NCI-H69 (cell line): ENCODE measurements at places on chromosomes 13 and 19.

DNA sequence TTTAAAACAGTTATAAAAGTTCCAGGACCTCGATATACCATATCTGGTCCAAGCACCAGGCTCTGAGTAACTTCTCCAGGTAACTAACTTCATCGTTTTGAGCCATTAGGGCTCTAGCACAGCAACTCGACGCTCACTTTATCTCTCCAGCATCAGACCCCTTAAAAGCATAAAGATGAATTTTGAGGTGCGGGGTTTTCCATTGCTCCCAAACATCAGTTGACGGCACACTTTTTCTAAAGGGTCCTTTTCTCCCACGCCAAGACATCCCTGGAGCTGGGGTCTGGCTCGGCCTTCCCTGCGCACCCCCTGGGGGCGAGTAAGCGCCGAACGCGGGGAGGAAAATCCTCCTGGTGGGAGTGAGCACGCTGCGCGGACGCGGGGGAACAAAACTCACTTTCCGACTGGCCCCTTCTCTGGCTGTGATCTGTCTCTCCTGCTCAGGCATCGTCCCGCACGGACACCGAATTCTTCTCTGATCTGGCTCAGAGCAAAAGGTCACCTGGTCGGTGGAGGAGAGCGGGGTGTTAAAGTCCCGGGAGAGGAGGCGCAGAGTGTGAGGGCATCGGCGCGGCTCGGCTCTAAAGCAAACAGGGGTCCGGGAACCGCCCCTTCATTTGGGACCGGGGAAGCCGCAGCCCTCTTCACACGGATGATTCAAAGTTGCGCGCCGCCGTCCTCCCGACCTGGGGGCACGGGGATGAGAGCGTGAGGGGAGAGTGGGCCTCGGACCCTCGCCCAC lies at the start of gene ATP7B:
TSS of gene ATP7B (minus strand) at position 561 of the 742 bp plus-strand sequence. CDS start at position 448, 113 bp downstream.
- peak; percentile 26 for DNase-seq

DNA sequence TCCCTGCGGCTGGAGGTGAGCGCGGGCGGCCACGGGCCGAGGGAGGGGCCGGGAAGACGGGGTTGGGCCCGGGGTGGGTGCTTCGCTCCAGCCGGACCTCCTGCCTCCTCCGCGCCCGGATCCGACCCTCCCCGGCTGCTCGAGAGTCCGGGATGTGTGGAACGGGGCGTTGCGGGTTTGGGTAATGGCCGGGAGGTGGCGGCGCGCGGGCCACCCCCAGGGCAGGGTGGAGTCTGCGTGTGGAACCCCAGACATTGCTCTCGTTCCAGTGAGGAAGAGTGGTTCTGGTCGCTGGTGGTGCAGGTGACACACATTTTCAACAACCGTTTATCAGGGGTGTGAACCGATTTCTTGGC lies 38.8 kb downstream of the ARHGEF7 start:
- peak; percentile 80 for DNase-seq

- DNase-seq = no peak
These were observed 5.9 kb downstream of the CLPTM1 start for GRCh38 chr19:44960906-44961728.

GRCh38 chr19:11693505-11694499 lies 44.9 kb downstream of the ZNF823 start:
- peak; percentile 68 for DNase-seq

DNA sequence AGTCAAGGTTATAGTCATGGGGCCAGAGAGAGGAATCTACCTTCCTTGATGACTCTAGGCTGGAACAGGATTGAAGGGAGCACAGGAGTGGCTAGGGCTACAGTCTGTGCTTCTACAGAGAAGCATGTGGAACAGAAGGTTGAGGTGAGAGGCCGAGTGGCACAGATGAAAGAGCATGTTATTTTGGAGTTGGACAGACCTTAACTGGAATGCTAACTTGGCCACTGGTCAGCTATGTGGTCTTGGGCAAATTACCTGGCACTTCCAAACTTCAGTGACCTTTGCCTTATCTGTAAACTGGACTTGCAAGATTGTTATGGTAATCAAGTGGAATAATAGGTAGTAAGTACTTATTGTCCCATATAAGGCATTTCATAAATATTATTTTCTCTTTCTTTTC lies 252.7 kb downstream of the KCNRG start:
- no peak for DNase-seq

- DNase-seq = no peak
These were observed 81.4 kb downstream of the KCTD15 start for GRCh38 chr19:33878030-33878544.
